ENCODE measurements at places on chromosomes 2 and 18.
A peak's percentile ranks its signal among the peaks of the same experiment; 100 is the strongest.

DNA sequence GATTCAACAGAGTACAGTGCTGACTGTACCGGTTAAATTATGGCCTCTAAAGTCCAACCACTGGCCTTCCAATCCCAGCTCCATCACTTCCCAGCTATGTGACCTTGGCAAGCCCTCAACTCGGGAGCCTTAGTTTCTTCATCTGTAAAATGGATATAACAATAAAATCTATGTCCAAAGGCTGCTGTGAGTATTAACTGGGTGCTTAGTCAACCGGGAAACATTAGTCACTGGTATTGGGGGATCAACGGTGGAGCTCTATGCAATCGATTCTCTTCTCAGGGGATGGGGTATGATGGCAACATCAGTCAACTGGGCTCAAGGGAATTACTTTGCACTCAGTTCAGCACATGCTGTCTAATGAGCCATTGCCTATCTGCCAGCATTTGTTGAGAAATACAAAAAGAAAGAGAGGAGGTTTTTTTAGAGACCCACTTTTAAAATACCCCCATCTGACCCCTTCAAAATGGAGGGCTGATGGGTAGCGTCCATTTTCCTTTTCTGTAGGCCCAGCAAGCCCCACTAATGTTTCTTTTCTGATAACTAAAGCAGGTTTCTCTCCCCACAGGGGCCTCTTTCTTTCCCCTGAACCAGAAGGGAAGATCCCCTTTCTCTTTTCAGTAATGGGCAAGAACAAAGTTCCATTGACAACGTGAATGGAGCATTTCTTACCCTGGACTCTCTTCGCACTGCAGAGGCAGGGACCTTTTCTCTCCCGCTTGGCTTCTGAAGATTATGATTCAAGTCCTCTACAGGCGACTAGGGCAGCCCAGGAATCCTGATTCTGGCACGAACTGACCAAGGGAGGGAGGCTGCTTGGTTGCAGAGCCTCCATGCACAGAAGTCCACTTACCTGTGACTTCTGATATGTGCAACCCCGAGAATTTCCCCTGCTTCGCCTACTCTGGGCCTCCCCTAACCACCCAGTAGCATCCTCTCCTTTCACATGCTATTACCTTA is 8.7 kb upstream of the AGFG1 start:
- DNase-seq = peak; percentile 49

GRCh38 chr18:51390702-51391101 is 193.2 kb upstream of the MEX3C start:
- DNase-seq = no peak

DNA sequence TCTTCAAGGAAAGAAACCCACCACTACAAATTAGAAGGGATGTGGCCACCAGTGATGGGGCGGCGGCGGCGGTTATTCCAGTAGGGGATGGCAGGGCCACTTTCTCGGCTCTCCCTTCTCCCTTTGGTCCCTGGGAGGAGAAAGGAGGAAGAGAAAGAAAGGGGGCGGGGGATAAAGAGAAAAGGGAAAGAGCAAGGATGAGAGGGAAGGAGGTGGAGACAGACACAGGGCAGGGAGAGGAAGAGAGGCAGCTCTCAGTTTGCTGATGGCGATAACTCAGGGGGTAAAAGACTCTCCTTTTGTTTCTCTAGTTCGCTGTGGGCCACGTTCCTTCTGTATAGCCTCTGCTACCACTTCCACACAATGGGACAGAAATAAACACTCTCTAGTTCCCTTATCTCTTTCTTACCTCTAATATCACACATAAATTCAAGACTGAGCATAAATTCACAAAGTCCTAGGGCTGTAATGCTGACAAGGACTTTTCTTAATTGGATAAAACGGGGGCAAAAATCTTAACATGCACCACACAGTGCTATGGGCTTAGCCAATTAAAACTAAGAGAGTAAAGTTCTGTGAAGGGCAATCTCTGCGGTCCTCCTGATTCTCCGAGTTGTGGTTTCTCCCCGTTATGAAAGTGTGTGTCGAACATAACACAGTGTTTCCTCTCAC is 14.6 kb downstream of the SFT2D3 start:
- no peak for DNase-seq

DNA sequence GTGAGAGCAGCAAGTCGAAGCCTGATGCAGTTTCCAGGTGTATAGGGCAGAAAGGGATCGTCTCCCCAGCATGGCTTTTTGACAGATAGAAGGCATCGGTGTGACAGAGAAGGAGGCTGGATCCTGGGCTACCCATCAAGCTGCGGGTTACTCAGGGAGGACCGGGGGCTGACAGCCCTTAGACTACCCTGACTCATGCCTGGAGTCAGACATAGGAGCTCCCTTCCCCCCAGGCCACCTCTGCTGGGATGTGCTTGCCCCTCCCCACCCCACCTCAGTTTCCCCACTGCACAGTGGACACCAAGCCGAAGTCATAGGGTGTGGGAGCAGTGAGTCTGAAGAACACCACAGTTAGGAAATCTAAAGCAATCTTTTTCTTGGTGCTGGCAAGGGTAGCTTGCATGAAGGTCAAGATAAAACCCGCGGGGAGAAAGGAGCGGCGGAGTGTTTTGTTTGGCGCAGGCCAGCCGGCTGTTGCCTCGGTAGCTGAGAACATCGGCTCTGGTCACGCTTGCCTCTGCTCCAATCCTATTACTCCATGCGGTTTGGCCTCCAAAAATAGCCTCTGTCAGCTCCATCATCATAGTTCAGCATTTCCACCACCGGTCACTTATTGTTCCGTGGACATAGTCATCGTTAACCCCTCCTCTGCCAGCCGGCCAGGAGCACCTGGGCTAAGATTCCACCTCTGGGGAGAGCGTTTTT is 169.2 kb upstream of the GLI2 start:
- no peak for DNase-seq

- no peak for DNase-seq
Observed at GRCh38 chr2:226623587-226624368, 175.8 kb downstream of the IRS1 start.

- DNase-seq = no peak
Observed at GRCh38 chr2:73414696-73415095, 29.1 kb downstream of the ALMS1 start.

DNA sequence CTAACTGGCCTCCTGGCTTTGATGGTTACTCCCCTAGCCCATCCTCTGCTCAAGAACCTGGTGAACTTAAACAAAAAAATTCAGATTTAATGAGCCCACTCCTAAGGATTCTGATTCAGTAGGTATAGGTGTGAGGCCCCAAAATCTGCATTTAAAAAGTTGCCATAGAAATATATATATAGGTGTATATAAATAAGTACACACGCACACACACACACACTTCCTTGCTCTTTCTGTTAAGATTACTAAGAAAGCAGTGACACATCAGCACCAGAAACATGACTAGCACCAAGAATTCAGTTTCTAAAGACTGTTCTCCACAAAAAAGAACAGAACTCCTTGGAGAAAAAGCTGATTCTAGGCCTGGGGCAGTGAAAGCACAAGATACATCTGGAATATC is 17.8 kb downstream of the EML6 start:
- no peak for DNase-seq

DNA sequence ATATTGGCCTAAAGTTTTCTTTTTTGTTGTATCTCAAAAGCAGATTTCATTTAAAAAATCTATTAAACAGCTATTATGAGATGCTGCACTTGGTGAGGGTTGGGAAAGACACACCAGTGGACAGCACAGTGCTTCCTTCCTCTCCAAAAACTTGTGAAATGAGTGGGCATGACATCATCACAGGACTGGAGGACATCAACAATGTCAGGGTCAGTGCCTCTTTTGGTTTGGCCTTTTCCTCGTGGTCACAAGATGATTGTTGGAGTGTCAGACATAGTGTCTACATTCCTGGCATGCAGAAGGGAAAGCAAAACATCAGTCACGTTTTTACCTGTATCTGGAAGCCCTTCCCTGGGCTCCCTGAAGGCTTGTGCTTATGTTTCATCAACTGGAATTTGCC is 49.6 kb downstream of the IL1R2 start:
- DNase-seq = no peak

GRCh38 chr2:78861546-78861945 is 164.0 kb upstream of the REG3G start:
- no peak for DNase-seq

- no peak for DNase-seq
Observed at GRCh38 chr2:38692636-38693318, 26.9 kb downstream of the GALM start.

DNA sequence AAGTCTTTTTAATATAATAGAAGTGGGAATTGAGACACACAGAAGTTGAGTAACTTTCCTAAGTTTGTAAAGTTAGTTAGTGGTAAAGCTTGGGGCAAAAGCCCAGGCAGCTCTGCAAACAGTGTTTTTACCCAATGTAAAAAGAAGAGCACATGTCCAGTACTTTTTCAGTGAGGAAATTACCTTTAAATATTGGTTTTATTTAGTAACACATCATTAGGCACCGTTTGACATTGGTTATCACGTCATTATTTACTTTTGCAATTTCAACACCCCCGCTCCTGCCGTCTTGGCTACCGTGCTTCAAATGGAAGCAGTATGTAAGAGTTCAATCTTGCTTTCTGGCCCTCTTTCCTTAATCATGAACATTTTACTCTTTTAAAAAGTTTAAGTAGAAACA is 807.9 kb downstream of the EPHA4 start:
- no peak for DNase-seq

DNA sequence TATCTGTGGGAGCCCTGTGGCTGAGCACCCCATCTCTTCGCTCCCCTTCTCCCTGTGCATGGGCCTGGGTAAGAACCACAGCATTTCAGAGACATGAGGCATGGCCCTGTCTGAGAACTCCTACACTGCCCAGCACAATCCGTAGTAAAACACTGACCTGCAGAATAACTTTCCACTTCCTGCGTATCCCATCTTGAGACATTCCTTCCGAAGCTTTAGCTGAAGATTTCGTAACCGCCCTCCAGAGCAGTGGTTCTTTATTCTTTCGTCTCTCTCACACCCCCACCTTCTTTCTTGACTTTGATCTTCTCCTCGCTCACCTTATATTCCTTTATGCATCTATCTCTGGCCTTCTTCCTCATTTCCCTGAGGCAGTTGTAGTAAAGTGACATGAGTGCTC is 381.1 kb downstream of the HRH4 start:
- no peak for DNase-seq

GRCh38 chr2:38716185-38716584 is 35.0 kb downstream of the SRSF7 start:
- no peak for DNase-seq

DNA sequence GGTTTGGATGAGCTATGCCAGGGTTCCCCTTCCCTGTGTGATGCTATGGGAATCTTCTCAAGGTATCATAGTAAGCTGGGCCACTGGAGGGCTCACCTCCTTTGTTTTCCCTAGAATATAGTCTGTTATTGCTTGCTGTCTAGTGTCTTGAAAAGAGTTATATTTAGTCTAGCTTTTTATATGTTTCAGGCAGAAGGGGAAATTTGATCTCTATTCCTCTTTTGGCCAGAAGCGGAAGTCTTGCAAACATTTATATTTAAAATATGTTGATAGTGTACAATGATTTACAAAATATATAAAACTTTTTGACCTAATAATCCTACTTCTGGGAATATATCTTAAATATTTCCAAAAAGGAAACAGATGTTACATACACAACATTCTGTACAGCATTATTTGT is 260.7 kb downstream of the FHOD3 start:
- no peak for DNase-seq

- no peak for DNase-seq
Observed at GRCh38 chr2:238883421-238883901, 35.6 kb downstream of the TWIST2 start.

DNA sequence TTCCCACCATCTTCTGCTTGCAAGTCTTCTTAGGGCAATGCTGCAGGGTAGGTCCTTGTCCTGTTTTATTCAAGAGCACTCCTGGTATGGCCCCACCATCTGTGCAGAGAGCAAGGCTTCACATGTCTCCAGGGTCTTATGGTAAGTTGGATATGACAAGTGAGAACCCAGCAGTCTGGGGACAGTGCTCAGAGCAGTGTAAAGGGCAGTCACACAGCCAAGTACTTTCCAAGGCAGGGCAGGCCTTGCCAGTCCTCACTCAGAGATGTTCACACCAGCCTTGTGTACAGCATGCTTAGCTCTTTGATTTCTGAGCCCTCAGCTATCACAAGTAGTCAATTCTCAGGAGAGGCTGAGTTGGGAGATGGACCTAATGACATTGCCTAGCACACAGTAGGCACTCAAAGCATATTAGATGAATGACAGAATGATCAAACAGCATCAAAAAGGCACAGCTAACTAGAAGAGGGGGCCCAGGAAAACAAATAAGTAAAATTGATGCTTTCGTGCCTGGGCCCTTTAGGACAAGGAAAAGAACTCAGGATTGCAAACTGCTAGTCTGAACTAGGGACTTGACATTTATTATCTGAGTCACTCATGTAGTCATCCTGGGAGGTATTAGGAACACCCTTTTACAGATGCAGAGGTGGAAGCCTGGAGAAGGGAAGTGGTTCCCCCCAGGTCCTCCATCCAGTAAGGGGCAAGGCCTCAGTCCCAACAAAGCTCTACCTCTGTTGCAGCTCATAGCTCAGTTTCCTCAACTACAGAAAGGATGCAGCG is 86.7 kb upstream of the CTAGE1 start:
- DNase-seq = no peak

- DNase-seq = no peak
Observed at GRCh38 chr18:394987-395362, 105.5 kb downstream of the COLEC12 start.

GRCh38 chr18:68796936-68797690 is 767 bp upstream of the CCDC102B start:
- DNase-seq = no peak

DNA sequence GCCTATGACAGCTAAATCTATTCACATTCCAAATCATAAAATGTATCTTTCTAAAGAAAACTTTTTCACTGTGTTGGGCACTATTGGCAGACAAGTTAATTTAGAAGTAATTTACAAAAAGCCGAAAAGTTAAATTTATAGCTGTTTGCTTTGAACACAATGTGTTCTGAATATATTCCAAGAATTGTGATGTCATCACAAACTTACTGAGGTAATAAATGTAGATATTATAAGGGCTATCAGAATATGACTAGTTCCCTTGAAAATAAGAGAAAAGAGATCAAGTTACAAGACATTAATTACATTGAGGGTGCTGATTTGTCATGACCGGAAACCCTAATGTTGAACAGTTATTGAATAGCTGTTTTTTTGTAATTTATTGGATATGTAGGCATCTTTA is 153.9 kb upstream of the SCN7A start:
- no peak for DNase-seq

- DNase-seq = no peak
Observed at GRCh38 chr2:58497168-58497567, 256.0 kb upstream of the FANCL start.

DNA sequence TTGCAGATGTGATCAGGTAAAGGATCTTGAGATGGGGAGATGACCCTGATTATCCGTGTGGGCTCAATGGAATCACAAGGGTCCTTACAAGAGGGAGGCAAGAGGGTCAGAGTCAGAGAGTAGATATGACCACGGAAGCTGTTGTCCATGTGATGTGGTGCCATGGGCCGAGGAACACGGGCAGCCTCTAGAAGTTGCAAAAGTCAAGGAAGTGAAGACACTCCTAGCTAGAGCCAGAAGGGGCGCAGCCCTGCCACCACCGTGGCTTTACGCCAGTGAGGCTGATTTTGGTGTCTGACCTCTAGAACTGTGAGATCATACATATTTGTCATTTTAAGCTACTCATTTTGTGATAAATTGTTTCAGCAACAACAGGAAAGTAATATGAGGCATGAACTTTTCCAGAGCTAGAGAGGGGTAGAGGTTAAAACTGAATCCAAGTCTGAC is 114.4 kb downstream of the CAPN13 start:
- DNase-seq = no peak
